ENCODE measurements at places on chromosomes 1 and 21. TPM values are rescaled to one million over a fixed set of nuclear protein-coding genes. Genes with fewer than 3 reads are reported as not detected.

GRCh38 chr1:53687901-53688300 is 51.1 kb downstream of the GLIS1 start:
- no peak for DNase-seq

Gene FBXO2
- 1.9 TPM for total RNA-seq

Gene BLACAT1
- total RNA-seq: 0.13 TPM

DNA sequence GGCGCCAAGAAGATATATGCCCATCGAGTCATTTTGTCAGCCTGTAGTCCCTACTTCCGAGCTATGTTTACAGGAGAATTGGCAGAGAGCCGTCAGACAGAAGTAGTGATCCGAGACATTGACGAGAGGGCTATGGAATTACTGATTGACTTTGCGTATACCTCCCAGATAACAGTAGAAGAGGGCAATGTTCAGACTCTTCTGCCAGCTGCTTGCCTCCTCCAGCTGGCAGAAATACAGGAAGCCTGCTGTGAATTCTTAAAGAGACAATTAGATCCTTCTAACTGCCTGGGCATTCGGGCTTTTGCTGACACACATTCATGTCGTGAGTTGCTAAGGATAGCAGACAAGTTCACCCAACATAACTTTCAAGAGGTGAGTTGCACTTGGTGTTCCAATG is 19.1 kb downstream of the KLHL20 start:
- DNase-seq: no peak

GRCh38 chr1:113683384-113684152 is 75.7 kb downstream of the PHTF1 start:
- no peak for DNase-seq

DNA sequence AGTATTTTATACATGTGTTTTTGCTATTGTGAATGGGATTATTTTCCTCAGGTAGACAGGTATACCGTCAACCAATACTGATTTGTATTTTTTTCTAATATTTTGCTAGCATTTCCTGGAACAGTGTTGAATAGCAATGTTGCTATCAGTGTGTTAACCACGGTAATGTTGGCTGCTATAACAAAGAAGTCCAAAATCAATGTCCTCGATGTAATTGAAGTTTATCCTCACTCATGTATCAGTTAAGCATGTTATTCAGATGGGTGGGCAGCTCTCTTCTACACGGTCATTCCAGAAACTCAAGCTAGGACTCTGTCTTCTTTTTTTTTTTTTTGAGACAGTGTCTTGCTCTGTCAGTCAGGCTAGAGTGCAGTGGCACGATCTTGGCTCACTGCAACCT is 24.3 kb downstream of the DOP1B start:
- no peak for DNase-seq

Gene TSPEAR
- not detected for total RNA-seq

GRCh38 chr1:64215576-64215975 is 12.2 kb downstream of the UBE2U start:
- DNase-seq: no peak

Gene NCF2
- total RNA-seq: 4.2 TPM

Gene ADAM30
- total RNA-seq: not detected

Gene DNMT3L
- not detected for total RNA-seq

DNA sequence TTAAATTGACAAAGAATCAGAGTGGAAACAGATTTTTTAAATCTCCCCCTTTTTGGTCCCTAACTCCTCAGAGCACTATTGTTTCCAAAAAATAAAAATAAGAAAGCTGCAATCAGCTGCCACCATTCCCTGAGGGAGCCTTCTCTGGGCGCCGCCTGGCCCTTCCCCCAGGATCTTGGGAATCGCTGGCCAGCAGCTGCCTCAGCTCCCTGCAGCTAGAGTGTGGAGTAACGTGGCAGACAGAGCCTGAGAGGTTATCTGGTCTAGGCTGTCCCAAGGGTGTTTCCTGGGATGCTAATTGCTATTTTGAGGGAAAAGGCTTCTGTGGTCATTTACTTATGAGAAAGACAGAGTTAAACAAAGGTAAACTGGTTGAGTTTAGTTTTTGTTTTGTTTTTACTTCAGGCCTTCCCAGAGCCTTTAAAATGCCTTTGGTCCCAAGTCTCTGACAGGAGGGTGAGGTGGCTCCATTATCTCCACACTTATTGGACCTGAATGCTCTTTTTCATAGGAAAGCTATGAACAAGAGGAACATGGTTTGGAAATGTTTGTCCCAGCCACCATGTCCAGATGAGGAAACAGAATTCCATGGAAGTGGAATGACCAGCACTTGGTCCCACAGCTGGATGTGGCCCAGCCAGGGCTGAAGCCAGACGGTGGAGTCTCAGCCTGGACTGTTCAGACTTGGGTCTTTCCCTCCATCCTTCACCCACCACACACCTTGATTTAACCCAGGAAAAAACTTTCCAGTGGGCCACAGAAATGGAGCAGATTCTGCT is 14.1 kb upstream of the KIAA1614 start:
- no peak for DNase-seq

- no peak for DNase-seq
Measured at GRCh38 chr1:41426201-41426890, 58.1 kb downstream of the EDN2 start.

Gene KCTD3
- 1.5 TPM for total RNA-seq

All from activated CD8-positive, alpha-beta T cell treated with anti-CD3 and anti-CD28 coated beads for 36 hours (primary cell).